GM12891 (cell line): ENCODE measurements at places on chromosomes 7 and 10.
A peak's percentile ranks its signal among the peaks of the same experiment; 100 is the strongest.

DNA sequence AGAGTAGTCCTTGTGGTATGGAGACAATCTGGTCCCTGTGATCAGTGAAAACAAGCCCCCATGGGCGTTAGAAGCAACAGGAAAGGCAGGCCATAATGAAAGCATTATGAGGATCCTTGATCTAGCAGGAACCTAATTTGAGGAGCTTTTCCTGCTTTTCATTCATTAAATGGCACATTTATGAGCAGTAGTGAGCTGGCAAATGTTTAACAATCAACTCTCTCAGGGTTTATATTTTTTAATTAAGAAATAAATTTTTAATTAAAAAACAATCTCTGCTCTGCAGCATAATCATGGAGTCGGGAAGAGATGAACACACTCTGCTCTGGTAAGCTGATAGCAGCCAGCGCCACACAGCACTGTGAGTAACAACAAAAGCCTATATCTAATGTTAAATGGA is 11.3 kb upstream of the NEBL start:
- DNase-seq = no peak

- no peak for DNase-seq
Observed at GRCh38 chr7:1085910-1086421, 1.9 kb upstream of the GPER1 start.

GRCh38 chr10:6401558-6402348 is 178.3 kb downstream of the PRKCQ start:
- peak; percentile 56 for DNase-seq

DNA sequence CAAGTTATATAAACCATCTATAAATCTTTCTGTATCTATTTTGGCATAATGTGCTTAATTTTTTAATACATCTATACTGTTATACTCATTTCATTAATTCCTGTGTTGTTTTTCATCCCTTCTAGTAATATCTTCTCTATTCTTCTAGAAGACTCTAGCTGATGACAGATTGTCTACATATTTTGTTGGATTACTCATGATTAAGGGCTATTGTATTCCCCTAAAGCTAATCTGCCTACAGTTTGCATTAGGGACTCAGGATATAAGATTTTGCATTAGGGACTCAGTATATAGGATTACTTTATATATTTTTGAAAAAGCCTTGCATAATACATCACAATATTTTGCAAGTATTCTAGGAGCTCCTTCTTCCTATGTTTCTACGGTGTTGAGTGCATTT is 8.3 kb upstream of the SEMA3A start:
- no peak for DNase-seq

GRCh38 chr10:4450981-4451908 is 374.8 kb upstream of the AKR1E2 start:
- DNase-seq = no peak

GRCh38 chr10:64863836-64864235 is 1342.6 kb downstream of the REEP3 start:
- no peak for DNase-seq

GRCh38 chr10:30034433-30035137 is 24.8 kb downstream of the JCAD start:
- DNase-seq = peak; percentile 50

DNA sequence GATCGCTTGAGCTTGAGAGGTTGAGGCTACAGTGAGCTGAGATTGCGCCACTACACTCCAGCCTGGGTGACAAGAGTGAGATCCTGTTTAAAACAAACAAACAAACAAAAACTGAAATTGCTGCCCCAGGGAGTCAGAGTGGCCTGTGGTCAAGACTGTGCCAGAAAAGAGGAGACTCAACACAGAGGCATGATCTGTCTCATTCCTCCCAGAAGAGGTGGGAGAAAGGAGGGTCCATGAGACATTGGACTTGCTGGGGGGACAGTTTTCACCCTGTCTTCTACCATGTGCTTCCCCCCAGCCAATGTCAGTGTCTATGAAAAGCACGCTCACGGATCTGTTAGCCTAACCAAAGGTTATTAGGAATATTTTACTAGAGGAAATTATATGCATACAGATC is 3.2 kb downstream of the ZNF853 start:
- no peak for DNase-seq

- DNase-seq = no peak
Observed at GRCh38 chr10:78844960-78845607, 223.7 kb upstream of the ZMIZ1 start.

DNA sequence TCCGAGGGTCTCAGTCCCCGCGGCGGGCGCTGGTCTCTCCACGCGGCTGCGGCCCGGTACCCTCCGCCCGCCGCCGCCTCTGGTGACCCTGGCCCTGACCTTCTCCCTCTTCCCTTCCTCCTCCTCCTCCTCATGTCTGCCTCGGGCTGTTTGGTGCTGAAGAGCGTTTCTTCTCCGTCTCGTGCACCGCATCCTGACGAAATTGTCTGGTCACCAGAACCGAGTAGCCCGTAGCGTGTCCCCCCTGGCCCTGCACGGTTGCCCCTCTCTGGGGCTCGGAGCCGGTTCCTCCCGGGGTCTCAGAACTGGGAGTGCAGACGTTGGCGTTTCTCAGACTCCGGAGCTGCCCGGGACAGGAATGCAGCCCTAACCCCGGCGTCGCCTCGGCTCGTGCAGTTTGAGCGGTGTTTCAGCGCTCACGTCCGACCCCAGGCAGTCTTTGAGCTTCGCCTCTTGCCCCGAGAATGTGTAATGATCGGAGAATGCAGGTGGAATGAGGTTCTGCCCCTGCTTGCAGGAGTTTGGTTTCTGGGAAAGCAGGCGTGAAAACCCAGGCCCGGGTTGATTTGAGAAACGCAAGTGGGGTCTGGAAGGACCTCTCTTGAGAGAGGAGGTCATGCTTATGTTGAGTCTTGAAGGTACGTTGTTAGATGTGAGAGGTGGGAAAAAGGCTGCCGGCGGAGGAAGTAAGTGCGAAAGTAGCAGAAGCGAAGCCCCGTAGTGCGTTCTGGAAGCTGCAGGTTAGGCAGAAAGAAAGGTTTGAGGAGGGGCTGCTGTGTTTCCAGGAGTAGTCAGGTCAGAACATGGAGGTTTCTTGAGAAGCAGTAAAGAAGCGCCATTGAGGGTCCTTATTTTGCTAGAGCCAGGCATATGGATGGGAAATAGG is 743 bp downstream of the RBM17 start:
- DNase-seq = no peak

DNA sequence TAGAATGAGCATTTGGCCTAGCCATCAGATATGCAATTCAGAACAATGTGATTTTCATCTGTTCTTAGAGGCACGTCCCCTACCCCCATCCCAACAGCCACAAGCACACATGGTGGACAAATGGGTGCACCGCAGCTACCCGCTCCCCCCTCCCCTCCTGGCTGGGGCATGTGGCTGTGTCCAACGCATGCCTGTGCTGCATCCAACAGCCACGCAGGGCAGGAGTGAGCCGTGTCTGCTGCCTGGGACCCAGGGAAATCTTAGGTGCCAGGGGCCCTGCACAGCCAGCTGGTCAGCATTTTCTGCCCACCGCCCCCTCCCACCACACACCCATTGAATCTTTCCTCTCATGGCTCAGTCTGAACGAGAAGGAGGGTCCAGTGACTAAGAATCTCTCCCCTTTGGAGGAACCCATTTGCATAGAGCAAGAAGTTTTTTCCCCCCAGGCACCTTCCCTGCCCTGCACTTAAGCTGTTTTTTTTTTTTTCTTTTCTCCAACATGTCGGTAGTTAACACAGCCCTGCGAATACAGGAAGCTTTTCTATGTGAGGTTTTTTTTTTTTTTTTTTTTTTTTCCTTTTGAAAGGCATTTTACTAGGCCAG is 138.9 kb downstream of the WDR11 start:
- no peak for DNase-seq

GRCh38 chr7:121395494-121395960 is 581 bp downstream of the FAM3C start:
- no peak for DNase-seq
